RPMI8226 (cell line): ENCODE measurements at places on chromosomes 5 and 9.
A peak's percentile ranks its signal among the peaks of the same experiment; 100 is the strongest.

- DNase-seq = no peak
Measured at GRCh38 chr9:98006127-98006796, 23.1 kb downstream of the ANP32B start.

DNA sequence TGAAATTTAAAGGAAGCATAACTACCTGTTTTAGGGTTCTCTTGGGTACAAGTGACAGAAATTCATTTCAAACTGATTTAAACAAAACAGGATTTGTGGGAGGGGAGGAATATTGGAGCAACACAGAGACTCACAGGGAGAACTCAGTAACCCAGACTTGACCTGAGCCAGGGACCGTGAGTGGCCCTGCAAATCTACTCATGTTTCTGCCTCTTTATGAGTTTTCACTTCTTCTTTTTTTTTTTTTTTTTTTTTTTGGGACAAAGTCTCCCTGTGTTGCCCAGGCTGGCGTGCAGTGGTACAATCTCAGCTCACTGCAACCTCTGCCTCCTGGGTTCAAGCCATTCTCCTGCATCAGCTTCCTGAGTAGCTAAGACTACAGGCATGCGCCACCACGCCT lies 405.6 kb upstream of the ZNF608 start:
- peak; percentile 11 for DNase-seq

- peak; percentile 54 for DNase-seq
Measured at GRCh38 chr9:17063535-17064135, 71.2 kb upstream of the CNTLN start.

- DNase-seq = no peak
Measured at GRCh38 chr9:14750821-14751220, 28.3 kb upstream of the CER1 start.

GRCh38 chr9:114300846-114301797 lies 21.8 kb upstream of the ORM1 start:
- DNase-seq = no peak

DNA sequence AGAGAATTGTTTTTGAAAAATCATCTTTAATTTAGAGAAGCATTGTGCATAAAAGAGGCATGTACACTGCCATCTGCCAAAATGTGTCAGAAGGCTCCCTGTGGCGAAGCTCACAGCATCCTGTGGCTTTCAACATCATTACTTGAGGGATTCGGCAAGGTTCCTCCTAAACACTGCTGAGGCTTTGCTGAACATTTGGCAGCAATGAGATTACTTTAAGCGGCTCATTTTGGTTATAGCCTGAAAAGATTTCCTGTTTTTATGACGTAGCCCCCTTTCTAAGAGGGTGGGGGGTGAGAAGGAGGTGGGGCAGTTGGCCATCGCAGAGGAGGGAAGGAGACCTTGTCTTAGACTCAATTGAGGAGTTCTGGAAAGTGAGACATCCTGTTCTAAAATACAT lies 469.4 kb downstream of the RASEF start:
- no peak for DNase-seq

- no peak for DNase-seq
Measured at GRCh38 chr9:130213911-130214761, 41.9 kb downstream of the NCS1 start.

GRCh38 chr9:93194221-93194625 lies 10.3 kb downstream of the WNK2 start:
- no peak for DNase-seq

DNA sequence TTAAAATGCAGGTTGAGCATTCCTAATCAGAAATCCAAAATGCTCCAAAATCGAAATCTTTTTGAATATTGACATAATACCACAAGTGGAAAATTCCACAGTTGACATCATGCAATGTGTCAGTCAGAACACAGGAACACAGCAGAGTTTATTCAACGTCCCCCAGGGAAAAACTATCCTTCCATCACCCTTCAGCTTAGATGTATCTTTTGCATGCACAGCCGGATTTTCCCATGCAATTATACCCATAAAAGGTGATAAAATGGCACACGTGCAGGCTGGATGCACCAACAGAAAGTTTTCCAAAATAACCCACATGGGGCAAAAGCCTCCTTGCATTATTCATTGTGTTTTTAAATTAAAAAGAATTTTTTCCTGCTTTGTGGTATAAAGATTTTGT lies 71.2 kb downstream of the RAB24 start:
- DNase-seq = no peak

DNA sequence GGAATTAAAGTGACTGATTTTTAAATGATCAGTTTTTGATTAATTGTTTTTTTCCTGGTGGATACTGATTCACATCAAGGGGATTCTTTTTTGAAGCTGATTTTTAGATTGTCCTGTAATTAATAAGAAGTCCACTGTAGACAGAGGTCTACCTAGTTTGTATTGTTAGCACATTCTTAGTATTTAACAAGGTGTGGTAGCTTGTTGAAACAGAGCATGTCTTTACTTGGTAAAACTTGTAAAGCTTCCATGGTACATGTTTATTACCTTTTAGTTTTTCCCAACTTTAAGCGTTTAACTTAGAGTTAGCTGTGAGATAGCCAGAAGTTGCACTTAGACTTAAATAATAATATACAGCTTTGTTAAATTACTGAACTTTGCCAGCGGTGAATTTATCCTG lies 1.5 kb downstream of the BTF3 start:
- DNase-seq = no peak

DNA sequence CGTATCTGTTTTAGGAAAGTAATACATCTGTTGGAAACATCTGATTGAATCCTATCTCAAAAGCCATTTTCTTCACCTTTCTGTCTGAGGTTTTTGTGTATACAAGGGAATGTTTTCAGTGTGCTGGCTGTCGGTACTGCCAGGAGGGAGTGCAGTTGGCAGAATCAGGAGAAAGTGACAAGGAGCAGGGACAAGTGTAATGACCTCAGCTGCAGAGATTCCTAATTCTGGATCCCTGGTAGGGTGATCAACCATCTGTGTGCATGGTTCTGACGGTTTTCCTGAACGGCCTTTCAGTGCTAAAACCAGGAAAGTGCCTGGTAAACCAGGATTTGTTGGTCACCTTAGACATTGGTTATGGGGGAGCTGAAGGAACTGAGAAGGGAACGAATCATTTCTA lies 1.6 kb upstream of the GDA start:
- no peak for DNase-seq

GRCh38 chr5:171969288-171969880 lies 37.1 kb downstream of the FBXW11 start:
- DNase-seq = no peak

DNA sequence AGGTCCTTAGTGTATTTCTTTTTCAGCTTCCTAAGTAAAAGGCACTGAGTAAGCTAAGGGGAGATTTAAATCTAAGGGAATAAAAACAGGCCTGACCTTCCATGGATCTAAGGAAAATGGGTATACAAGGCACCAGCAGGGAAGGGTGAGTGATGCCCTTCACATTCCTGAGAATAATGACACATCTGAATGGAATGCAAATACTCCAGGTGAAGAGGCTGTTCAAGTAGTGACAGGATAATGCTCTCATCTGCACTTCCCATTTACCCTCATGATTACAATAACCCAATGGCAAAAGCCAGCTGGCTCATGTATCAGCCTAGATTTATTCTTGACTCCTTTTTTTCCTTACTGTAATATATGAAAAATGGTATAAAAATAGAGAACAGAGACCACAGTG lies 216.2 kb upstream of the ACTBL2 start:
- no peak for DNase-seq

DNA sequence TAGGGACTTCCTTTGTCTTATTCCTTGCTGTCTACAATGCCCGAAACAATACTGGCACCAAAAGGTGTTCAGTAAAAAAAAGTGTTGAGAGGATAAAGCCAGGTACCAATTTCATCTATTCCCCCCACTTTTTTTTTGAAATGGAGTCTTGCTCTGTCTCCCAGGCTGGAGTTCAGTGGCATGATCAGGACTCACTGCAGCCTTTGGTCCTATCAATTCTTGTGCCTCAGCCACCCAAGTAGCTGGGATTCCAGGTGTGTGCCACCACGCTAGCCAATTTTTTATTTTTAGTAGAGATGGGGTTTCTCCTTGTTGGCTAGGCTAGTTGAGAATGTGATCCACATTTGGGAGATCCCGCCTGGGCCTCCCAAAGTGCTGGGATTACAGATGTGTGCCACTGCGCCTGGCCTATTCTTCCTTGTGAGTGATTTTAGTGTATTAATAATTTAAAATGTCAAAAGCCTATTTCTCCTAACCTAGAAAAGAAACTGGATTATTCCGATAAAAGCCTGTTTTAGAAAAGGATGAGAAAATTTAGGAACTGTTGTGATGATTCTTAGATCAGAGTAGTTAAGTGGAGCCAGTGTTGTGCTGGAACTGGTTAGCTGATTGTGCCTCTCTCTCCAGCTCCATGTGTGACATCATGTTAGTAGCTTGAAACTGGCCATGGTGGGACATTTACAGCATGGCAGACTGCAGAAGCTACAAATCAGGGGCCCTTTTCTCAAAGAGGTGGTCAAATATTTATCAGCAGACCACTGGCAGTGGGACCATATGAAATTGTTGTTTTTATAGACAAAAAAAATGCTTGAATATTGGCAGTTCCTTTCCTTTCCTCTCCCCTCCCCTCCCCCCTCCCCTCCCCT lies 14.3 kb downstream of the CDC42SE2 start:
- DNase-seq = no peak

GRCh38 chr9:109805050-109805449 lies 25.1 kb downstream of the PALM2AKAP2 start:
- DNase-seq = no peak

DNA sequence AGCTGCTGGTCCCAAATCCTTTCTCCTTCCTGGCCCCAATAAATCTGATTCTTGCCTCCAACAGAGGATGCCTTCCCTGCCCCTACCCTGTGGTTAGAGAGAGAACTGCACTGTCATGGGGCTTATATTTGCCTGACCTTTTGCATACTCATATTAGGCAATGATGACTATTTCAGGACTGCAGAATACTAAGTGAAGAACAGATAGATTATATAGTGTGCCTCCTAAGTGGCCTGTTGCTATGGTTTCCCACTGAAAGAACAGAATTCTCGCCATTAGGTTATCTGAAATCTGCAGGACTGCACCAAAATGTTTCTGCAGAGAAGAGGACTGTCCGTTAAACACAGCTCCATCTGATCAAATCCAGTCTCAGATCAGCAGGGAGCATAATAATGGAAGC lies 87.3 kb upstream of the CCNG1 start:
- peak; percentile 10 for DNase-seq

- DNase-seq = no peak
Measured at GRCh38 chr9:38634315-38634714, 13.9 kb upstream of the ANKRD18A start.

- no peak for DNase-seq
Measured at GRCh38 chr5:149441986-149442385, 62.9 kb upstream of the IL17B start.

GRCh38 chr5:113142186-113142585 lies 165.6 kb downstream of the DCP2 start:
- DNase-seq = no peak

DNA sequence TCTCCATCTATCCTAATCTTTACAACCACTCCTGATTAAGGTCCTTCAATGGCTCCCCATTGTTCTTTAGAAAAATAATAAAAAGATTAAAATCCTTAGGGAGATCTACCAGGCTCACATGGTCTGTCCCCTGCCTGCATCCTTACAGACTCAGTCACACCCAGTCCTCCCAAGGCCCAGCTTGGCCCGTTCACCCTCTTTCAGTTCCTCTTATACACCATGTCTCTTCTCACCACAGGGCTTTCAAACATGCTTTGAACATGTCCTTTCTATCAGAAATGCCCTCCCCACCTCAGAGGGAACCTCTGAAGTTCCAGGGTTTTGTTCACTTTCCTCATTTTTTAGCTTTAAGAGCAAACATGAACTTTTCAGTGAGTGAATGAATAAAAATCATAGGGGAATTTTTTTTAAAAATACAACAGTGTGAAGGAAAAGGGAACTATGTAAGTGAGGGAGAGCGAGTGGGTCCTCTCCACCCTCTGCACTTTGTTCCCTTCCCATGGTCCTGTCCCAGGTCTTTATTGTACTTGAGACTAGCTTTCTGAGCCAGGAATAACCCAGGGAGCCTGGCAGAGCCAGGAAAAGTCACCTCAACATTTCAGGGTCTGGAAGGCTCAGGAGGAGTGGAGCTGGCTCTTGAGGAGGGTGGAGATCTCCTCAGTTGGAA lies 55.3 kb downstream of the TRPC7 start:
- DNase-seq = peak; percentile 46

GRCh38 chr9:136754626-136755301 lies 3.3 kb downstream of the LCN8 start:
- DNase-seq = no peak

DNA sequence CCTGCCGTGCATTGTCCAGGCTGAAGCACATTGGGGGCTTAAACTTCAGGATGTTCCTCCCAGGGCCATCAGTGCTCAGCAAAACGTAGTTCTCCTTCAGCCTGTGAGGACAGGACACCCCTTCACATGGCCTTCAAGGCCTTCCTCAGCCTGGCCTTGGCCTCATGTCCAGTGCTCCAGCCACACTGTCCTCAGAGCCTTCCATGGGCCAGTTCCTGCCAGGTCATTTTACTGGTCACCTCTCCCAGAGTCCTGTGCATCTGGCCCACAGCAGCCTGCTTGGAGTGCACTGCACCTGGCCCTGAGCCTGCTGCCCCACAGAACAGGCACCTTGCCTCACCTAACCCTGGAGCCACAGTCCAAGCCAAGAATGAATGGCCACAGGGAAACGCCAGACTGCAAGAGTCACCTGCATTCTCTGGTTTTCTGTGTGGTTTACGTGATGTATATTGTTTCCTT lies 8.7 kb downstream of the HNRNPAB start:
- no peak for DNase-seq

- no peak for DNase-seq
Measured at GRCh38 chr9:116479056-116479544, 208.0 kb upstream of the TRIM32 start.

GRCh38 chr5:56072863-56073766 lies 78.4 kb upstream of the IL6ST start:
- DNase-seq = no peak

GRCh38 chr9:25205285-25205684 lies 473.0 kb downstream of the TUSC1 start:
- no peak for DNase-seq

DNA sequence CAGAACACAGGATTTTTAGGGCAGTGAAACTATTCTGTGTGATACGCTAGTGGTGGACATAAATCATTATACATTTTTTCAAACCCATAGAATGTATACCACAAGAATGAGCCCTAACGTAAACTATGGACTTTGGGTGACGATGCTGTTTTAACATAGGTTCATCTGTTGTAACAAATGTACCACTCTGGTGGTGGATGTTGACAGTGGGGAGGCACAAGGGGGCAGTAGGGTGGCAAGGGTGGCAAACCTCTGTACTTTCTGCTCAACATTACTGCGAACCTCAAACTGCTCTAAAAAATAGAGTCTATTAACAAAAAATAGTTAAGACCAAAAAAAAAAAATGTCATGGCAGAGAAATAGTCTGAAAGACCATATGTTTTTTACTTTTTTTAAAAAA lies 9.1 kb upstream of the MVB12B start:
- DNase-seq = peak; percentile 31

DNA sequence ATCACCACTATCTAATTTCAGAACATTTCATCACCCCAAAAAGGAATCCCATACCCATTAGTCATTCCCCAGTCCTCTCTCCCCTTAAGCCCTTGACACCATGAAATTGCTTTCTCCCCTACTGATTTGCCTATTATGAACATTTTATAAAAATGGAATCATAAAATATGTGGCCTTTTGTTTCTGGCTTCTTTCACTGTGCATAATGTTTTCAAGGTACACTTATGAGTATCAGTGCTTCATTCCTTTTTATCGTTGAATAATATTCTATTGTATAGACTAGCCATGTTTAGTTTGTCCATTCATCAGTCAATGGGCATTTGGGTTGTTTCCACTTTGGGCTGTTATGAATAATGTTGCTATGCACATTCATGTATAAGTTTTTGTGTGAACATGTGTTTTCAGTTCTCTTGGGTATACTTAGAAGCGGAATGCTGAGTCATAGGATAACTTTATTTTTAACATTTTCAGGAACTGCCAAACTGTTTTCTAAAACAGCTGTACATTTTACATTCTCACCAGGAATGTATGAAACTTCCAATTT lies 40.4 kb upstream of the FGF1 start:
- peak; percentile 26 for DNase-seq
